ENCODE measurements at places on chromosomes 16 and 17.

DNA sequence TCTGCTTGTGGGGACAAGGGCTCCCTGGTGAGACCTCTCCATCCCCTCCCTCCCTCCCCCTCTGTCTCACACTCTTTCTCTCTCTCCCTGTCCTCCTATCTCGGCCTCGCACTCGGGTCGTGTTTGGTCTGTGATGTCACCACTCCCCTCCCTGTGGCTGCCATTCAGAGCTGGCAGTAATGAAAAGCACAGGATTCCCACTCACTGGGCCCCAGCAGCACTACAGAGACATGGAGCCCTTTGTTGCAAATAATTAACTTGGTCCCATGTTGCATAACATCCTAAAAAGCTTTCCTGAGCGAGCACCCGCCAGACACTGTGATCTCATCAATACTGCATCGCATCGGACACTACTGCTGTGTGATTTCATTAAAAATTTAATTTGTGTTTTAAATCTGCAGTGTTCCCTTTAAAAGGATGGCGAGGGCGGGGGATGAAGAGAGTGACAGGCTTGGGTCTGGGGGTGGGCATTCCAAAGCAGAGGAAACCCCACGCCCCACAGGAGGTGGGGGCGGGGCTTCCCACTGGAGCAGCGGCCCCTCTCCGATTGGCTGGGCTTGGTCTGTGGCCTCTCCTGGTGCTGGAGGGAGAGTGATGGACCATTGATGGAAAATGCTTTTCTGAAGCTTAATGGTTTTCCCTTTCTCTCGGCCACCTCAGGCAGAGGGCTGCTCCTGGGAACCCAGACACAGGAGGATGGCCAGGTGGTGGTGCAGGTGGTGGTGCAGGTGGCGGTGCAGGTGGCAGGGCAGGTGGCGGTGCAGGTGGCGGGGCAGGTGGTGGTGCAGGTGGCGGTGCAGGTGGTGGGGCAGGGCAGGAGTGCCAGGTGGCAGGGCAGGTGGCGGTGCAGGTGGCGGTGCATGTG lies 15.3 kb upstream of the NPTX1 start:
- no peak for DNase-seq

- DNase-seq = peak; percentile 17
These were observed 60.5 kb downstream of the NF1 start for GRCh38 chr17:31155208-31155810.

DNA sequence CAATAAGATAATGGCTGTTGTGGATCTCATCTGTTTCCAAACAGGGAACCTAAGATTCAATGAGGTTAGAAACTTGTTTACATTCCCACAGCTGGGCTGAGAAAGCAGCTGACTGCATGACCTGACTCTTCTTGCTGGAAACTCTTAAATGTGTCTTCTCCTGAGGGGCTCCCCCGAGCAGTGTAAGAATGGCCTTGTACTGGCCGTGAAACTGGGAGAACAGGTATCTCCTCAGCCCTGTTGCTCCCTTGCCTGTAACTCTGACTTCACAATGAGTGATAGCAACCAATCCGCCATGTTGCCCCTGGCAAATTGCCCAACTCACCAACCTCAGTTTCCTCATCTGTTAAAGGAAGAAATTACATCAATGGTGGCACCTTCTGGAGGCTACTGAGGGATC lies 59.1 kb upstream of the CCL2 start:
- DNase-seq = no peak

GRCh38 chr16:29743827-29744531 lies 1.8 kb downstream of the C16orf54 start:
- no peak for DNase-seq

DNA sequence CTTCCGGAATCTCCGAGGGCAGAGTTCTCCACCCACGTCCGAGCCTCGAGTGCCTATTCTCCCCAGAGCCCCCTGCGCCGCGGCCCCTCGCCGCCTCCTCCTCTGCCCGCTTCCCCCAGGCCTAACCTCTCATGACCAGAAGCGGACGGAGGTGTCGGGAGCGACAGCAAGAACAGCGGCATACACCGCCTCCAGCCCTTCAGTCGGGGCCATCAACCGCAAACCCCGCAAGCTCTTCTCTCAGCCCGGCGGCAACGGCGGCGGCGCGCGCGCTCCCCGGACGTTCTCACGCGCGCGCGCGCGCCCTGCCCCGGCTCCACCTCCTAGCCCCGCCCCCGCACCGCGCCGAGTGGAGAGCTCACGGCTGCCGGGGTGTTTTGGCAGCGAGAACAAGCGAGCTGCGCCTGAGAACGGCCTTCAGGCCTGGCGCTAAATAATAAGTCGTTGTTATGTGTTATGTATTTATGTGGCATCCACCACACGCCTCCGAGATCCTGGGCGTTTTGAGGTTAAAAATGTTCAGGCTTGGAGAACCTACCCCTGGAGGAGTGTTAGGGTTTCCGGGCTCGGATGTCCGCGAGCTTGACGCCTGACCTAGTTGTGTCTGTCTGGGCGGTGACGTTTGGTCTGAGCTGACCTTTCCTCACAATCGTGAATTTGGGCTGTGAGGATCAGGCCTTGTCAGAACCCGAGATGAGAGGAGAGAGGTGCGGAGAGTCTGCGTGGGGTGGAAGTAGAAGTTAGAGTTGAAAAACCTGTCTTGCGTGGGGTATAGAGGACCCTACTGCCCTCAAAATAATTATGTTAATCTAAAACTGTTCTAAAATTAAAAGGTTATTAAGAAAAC lies at the start of gene RNFT1:
Gene RNFT1 (minus strand): TSS at position 259 of the 847 bp plus-strand sequence. CDS start 77 bp downstream, at position 182.
- peak; percentile 86 for DNase-seq

- DNase-seq = no peak
These were observed 9.4 kb downstream of the KIAA0513 start for GRCh38 chr16:85037050-85037410.

DNA sequence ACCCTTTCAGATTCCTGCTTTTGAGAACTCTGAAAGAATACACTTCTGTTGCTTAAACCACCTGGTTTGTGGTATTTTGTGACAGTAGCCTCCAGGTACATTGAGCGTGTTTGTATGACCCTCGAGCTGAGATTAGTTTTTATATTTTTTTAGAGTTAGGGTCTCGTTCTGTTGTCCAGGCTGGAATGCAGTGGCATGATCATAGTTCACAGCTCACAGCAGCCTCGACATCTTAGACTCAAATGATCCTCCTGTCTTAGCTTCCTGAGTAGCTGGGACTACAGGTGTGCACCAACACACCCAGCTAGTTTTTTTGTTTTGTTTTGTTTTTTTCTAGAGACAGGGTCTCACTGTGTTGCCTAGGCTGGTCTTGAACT lies 4.5 kb upstream of the ITPRIPL2 start:
- no peak for DNase-seq

GRCh38 chr17:15510361-15510760 lies 42.9 kb upstream of the CDRT4 start:
- peak; percentile 45 for DNase-seq

DNA sequence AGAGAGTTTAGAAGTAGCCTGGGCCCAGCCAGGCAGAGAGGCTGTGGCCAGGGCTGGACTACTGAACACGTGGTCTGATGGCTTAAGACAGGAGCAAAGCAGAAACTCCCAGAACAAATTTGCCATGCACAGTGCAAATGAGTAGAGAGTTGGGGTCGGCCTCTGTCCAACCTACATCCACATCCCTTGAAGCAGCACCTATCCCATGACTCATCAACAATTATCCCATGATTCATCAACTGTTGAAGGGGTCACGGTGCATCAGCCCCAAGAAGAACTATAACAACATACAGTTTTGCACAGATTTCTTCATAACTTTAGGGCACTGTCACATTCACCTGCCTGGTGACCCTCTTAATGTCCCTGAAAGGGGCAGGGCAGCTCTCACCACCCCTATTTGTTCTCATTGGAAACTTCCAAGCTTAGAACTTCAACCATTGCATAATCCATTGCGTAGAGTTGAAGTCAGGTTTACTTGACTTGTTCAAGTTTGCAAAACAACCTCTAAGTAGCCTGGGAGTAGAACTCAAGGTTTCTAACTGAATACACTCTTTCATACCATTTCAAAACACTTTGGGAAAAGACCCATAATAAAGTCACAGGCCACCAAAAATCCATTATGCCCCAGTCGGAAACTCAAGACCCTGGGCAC lies 235.2 kb upstream of the CDH5 start:
- no peak for DNase-seq

GRCh38 chr16:83533193-83533592 lies 274.6 kb upstream of the HSBP1 start:
- DNase-seq = no peak

DNA sequence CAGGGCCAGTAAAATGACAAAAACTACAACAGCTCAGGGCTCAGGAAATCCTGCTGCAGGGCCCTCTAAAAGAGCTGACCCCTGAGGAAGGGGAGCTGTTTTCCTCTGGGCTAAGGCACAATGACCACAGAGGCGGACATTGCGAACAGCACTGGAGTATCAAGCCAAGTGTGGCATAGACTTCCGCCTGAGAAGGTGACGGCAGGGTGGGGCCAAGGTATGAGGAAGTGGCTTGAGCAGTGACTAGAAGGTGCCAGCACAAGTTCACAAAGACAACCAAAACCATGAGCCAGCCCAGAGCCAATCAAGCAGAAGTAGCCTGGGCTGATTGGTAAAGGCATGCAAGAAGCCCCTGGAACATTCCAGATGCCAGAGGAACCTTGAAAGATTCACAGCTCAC lies 13.9 kb downstream of the ERN2 start:
- DNase-seq = no peak

Data from muscle of back (tissue), 13 donors.